ENCODE measurements at places on chromosomes 1 and 21. TPM values are rescaled to one million over a fixed set of nuclear protein-coding genes. Genes with fewer than 3 reads are reported as not detected.

DNA sequence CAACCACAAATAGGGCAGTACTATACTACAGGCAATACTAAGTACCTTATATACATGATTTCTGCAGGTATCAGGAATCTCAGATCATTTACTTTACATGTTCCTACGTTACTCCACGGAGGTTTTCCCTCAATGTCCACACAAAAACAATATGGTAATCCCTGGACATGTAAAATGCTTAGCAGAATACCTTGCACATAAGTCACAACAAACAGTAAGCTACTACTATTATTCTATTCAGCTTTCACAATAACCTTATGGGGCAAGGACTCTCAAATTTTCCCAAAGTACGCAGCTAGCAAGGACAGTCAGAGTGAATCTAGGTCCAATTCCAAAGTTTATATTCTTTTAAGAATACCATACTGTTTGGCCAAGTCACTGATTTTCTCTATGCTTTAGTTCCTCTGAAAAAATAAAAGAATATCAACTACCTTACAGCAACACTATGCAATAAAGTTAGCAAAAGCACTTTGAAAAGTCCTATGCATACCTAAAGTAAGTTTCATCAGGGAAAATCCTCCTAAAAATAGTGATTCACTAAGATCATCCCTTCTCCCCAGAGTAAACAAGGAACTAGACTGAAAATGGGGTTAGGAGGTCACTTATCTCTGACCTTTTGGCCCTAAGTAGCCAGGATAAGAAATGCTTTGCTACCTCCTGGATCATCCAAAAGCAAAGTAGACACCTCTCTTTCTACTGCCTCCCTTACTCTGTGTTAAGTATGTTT lies 67.4 kb downstream of the LUZP1 start:
- H3K4me1 ChIP-seq = peaks cover 34% of the 10 kb centered on the region
- DNase-seq = no peak
- H3K36me3 ChIP-seq = no peaks in the 10 kb centered on the region
- H3K4me3 ChIP-seq = no peak overlapping the region

- DNase-seq = no peak
- no peaks in the 10 kb centered on the region for H3K36me3 ChIP-seq
- H3K4me1 ChIP-seq = no peaks in the 10 kb centered on the region
- H3K27me3 ChIP-seq = no peaks in the 10 kb centered on the region
- H3K4me3 ChIP-seq = no peak overlapping the region
- no peak overlapping the region for H3K27ac ChIP-seq
Observed at GRCh38 chr1:203197625-203198024, 11.1 kb upstream of the CHI3L1 start.

- no peak overlapping the region for H3K4me3 ChIP-seq
- DNase-seq = no peak
- no peaks in the 10 kb centered on the region for H3K27me3 ChIP-seq
- H3K4me1 ChIP-seq = no peaks in the 10 kb centered on the region
Observed at GRCh38 chr1:24329797-24330543, 10.8 kb downstream of the GRHL3 start.

The TNFRSF8 gene
- not detected for total RNA-seq

The ELAPOR1 gene
- 12.3 TPM for total RNA-seq

Measured in naive thymus-derived CD4-positive, alpha-beta T cell (primary cell).